ENCODE measurements at places on chromosomes 3 and 15.
A peak's percentile ranks its signal among the peaks of the same experiment; 100 is the strongest.

DNA sequence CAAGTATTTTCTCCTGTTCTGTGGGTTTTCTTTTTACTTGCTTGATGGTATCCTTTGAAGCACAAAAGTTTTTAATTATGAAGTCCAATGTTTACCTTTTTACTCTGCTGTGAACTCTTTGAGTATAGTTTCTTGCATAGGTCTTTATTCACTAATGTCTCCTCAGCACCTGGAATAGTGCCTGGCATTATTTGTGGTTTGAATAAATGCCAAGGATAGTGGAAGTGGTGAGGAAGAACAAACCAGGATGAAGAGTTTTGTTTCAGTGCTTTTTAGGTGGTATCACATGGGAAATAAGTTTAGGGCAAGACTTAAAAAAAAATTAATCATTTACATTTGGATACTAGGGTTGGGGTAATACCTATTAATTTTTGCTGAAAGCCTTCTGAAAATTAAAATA is 25.7 kb downstream of the GPD1L start:
- peak; percentile 36 for DNase-seq

DNA sequence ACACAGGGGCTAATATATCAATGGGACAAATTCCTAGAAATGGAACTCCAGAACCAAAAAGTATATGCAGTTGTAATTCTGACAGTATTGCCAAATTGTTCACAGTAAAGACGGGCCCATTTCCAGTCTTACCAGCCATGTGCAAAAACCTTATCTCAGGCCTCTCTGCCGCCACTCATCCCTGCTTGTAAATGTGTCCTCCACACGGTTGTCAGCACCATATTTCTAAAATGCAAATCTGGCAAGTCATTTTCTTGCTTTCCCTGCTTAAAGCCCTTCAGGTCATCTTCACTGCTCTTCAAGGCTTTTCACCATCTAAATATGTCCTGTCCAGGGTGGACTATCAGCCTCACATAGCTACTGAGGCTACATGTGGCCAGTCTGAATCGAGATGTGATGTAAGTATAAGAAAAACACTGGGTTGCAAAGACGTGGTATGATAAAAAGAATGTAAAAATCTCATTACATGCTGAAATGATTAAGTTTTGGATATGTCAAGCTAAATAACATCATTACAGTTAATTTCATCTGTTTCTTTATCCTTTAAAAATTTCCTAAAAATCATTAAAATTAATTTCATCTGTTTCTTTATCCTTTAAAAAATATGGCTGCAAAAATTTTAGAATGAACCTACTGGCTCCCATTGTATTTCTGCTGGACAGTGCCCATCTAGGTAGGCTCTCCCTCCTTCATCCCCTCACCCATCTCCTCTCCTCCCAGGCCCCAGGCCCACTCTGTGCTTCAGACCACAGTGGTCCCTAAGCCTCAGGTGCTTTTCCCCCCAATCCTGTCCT is 980 bp downstream of the PARP9 start:
- no peak for DNase-seq

DNA sequence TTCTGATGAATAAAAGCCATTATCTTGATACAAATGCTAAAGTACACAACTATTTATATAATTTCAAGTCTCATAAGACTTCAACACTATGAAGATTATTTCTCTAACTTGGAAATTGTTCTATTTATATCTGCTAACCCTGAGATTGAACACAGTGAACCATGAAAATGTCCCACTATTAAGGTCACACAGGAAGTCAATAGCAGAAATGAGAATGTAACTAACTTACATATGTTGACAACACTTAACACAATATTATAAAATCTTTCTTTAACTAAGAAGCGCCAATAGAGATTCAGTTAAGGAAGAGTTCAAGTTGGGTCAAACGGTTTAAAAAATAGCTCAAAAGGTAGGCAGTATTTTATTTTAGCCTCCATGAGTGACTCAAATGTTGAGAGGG is 551.8 kb upstream of the CBLB start:
- no peak for DNase-seq

DNA sequence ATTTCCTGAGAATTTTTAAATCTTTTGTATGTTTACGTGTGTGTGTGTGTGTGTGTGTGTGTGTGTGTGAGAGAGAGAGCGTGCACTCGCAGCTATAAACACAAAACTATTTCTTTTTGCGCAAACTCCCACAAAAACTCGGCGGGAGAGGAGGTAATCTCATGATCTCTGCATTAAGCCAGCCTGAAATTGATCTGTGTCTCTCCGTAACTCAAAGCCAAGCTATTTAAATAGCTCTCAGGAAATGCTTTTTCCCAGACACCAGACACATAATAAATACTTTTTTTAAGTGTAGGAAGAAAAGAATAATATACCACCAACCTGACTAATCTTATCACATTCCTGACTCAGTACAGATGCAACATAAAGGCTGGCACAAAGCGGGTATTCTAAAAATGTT is 226.8 kb downstream of the MAGI1 start:
- DNase-seq, result no peak

- no peak for DNase-seq
Measured at GRCh38 chr3:71443332-71443731, 140.2 kb downstream of the FOXP1 start.

DNA sequence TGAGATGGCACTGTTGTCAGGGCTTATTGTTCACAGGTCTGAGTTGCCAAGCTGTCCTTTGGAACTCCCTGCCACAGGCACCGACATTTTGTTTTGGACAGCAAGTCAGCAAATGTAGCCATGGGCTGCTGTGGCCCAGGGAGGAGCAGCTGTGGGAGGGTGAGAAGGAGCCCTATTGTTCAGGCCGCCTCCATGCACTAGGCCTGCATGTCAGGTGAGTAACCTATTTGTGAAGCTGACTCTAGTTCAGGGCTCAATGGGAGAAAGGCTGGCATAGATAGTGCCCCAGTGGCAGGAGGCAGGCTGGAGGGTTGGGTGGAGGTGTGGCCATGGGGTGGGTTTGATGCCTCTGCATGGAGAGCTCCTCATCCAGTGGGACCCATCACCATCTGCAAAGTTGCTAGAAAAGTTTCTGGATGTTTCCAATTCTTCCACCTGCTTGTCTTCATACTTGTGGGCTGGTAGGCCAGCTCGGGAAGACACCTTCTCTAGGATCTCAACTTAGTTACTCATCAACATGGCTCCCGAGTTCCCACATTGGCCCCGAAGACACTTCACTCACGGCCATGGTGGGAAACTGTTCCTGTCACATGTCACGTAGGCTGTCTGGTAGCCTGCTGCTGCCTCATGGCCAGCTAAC is 19.5 kb downstream of the AMOTL2 start:
- no peak for DNase-seq

All from MCF 10A (cell line).